ENCODE measurements at places on chromosomes 4 and X.
A peak's percentile ranks its signal among the peaks of the same experiment; 100 is the strongest.

DNA sequence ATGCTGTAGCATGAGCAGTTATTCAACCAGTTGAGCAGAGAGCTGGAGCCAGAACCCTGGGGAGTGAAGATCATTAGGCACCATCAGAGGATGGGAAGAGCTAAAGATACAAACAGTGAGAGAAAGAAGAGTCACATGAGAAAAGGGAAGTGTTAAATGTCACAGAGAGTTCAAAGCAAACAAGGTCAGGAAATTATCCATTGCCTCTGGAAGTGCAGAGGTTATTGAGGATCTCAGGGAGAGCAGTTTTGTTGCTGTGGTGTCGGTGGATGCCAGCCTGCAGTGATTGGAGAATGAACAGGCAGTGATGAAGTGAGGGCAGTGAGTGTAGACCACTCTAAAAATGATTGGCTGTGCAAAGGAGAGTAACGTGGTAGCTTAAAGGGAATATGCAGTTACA is 17.7 kb downstream of the SPARCL1 start:
- no peak for DNase-seq

DNA sequence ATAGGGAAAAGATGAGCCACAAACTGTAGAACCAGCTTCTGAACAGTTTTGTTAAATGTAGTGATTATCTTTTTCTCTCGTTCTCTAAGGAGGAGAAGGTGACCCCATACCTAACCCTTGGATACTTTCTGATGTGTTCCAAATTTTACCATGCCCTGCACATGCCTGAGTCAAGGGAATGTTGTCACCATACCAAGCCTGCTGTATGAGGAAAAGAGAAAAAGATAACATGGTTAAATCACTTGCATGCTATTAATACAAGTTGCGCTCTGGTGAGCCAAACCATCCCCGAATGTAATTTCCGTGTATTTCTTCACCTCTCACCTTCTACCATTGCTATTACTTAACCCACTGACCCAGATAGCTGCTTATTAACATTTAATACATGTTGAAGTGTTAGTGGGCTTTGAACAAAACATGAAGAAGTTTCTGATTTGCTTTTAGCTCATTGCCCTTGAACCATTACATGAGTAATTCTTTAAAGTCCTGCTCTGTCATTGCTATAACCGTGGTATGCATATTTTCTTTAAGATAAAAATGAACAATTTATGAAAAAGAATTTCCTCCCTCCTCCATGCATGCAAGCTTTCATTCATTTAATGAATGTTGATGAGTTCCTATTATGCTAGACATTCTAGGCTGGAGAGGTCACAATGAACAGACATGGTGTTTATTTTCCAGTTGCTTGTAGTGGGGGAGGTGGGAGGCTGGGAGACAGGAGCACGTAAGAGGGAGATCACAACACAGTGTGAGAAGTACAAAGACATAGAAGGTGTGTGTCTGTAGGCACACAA is 13.6 kb upstream of the KIT start:
- DNase-seq: no peak

DNA sequence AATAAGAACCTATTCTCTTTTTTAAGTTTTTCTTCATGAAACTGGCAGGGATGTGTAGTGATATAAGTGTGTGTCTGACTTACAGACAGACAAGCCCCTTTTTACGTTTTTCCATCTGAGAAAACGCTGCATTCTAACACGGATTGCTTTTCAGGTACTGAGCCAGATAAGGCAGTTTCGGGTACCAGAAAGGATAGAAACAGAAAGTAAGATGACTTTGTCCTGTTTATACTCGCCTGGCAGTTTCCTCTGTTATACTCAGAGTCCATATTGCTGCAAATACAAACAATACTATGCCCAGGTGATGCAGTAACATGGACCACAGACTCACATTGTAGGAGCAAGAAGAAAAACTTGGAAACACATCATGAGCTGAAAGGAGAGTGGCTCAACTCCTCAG is 2320.6 kb upstream of the AGA start:
- no peak for DNase-seq

DNA sequence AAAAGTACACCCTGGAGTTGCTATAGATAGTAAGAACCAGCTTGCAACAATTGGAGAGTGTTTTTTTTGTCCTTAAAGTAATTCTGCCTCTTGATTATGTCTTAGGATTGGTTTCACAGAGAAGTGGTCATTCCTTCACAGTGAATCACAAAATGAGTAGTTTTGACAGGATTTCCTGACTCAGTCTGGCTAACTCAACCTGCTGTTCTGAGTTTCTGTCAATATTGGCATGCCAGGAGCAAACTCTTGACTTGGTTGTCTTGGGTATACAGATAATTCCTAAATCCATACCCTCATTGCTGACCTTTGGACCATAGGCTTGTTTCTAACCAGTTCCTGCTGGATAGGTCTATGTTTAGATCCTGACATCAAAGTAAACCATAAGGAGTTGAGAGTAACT is 9.4 kb downstream of the FHIP1A start:
- DNase-seq: no peak

- DNase-seq: no peak
These were observed 77.9 kb upstream of the AFF2 start for GRCh38 chrX:148422526-148422925.

GRCh38 chrX:154918060-154918483 is 31.9 kb downstream of the F8A1 start:
- DNase-seq: peak; percentile 28

DNA sequence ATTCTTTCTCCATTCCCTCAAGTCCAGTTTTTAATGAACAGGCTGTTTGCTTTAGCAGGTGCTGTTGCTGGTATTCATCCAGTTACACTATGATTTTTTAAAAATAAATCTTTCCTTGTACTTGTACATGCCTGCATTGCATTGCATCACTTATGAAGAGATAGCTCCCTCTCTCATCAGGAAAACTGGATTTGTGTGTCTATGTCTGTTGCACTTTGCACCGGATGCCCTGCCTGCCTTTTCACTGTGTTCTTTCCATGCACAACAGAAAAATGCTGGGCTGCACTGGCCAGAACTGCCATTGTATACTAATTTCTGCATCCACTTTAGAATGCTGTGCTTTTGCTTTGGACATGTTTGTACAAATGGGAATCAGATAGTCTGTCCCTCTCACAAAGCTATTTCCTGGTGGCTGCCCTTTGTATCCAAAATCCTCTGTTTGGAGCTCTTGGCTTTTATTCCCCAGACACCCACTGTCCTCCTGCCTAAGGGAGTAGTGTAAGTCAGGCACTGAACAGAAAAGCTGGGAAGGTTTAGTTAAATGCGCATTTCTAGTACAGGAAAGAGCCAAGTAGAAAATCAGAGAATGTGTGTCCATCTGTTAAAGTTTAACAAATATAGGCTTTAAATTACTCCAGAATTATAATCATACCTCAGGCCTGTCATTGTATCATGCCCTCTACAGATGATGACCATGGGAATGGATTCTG is 119.1 kb downstream of the MBNL3 start:
- DNase-seq: no peak

GRCh38 chrX:109857584-109858228 is 124.6 kb upstream of the ACSL4 start:
- no peak for DNase-seq

GRCh38 chrX:140229191-140229590 is 263.9 kb upstream of the CXorf66 start:
- no peak for DNase-seq

GRCh38 chr4:40199999-40200874 is 3.4 kb downstream of the RHOH start:
- no peak for DNase-seq

DNA sequence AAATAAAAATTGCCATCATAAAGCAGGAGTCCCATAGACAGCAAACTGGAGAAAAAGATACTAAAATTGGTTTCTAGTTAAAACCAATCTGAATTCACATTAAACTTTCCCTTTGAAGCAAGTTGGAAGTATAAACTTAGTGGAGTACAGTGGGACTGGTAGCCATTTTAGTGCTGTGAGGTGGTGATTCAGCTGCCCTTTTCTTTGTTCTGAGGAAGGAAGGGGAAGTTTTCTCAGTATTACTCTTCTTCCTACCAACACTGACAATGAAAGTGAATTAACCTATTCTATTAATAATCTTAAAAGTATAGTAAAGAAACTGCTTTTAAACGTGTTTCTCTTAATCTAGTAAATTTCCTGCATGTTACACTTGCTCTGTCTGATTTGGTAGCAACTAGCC is 36.7 kb downstream of the SLC9A6 start:
- no peak for DNase-seq

DNA sequence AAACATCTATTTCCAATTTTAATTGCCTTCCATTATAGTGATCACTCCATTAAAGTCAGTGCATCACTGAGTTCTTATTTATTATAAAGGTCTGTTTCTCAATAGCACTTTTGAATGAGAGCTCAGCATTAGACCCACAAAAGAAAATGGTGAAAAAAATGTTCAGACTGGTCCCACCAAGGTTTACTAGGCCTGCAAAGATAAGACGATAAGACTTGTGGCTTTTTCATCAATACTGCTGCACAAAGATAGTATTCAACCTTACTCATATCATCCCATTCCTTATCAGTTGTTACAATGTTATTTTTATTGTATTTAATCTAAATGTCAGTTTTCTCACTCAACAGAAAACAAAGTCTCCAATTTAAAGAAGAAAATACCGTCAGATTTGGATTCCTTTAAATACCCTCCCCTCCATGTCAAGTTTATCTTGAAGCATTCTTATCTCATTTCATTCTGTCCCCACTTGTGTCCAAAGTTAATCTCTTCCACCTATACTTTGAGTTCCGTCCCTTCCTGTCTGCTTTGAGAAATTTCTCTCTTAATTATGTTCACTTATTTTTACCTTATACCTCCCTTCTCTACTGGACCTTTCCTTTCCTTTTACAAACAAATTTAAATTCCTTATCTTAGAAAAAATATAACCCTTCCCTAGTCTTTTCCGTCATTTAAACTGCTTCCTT is 140.0 kb downstream of the GASK1B start:
- no peak for DNase-seq

GRCh38 chrX:131854581-131854980 is 168.5 kb upstream of the STK26 start:
- DNase-seq: no peak

DNA sequence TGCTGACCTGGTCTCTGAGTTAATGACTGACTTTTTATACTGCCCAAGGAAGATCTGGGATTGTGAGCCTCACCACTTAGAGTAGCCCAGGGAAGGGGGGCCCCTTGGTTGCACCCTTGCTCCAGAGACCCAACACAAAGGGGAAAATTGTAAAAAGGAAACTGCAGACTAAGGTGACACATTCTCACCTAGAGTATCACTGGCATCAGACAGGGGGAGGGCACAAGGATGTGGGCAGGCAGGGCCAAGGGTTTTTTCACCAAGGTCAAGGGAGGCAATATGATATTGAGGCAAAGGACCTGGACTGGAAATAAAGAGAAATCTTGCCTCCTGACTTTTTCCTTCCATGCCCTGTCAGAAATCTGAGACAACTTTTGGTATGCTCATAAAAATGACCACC is 386.2 kb upstream of the FGF16 start:
- no peak for DNase-seq

- DNase-seq: no peak
These were observed 129.4 kb upstream of the SH3RF1 start for GRCh38 chr4:169399976-169400767.

GRCh38 chrX:107504006-107504405 is 54.6 kb downstream of the FRMPD3 start:
- DNase-seq: no peak

All from SHP77 (cell line).